ENCODE measurements at places on chromosomes 11 and 22.

DNA sequence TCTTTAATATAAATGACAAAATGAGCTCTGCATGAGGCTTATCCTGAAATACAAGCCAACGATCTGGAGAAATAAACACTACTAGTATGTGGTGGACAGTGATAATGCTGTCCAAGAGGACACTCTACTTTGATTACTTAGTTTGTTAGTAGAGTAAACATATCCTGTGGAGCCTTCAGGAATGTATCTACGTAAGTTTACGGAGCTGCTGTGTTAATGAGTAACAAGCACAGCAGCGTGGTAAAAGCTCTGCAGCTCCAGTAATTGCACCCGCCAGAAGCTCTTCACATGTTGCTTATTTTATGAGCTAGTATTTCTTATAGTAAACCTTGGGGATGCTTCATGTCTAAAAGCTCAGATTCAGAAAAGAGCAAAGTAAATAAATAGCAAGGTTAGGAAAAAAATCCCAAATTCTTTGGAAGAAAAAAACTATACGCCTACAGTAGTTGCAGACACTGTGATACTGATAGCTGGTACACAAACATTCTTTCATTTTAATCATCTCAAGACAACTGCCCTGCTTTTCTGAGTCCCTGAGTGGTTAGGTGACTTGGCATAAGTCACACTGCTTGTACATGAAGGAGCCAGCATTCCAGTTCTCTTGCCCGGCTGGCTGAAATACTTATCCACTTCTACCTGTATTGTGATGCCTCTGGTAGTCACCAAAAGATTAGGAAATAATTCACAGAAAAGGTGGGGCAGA, 32.7 kb upstream of the CCDC34 start:
- DNase-seq: peak; percentile 57

GRCh38 chr11:32960553-32961164, 55.0 kb upstream of the DEPDC7 start:
- DNase-seq: peak; percentile 67

DNA sequence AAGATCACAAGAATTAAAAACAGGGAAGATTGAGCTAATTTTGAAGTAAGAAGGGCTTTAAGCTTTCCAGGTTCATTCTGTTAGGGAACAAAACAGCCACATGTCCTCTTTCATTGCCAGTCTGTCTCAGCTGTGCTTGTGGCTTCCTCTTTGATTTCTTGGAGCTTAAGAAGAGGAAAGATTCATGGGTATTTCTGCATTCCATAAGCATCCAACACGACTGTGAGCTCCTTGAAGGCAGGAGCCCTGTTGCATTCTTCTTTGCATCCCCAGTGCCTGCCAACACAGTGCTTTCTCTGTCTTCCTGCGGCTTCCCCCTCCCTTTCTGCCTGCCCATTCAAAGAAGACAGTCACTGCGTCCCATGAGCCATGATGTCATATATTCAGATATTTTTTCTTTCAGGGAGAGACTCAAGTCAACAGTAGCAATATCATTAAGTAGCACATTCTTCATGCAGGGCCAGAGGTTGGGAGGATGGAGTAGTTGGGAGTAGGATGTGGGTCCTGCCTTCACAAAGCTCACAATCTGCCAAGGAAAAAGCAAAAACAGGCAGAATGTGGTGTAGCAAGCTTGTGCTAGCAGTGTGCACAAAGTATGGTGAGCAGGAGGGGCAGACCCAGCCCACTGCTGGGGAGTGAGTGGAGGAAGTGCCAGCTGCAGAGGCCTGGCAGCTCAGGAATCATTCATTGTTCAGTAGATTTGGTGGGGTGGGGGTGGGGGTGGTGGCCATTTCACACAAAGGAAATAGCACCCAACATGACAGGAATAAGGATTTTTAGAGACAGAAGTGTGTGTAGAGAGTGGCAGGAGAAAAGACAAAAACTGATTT, 162.1 kb upstream of the RASSF10 start:
- peak; percentile 36 for DNase-seq

DNA sequence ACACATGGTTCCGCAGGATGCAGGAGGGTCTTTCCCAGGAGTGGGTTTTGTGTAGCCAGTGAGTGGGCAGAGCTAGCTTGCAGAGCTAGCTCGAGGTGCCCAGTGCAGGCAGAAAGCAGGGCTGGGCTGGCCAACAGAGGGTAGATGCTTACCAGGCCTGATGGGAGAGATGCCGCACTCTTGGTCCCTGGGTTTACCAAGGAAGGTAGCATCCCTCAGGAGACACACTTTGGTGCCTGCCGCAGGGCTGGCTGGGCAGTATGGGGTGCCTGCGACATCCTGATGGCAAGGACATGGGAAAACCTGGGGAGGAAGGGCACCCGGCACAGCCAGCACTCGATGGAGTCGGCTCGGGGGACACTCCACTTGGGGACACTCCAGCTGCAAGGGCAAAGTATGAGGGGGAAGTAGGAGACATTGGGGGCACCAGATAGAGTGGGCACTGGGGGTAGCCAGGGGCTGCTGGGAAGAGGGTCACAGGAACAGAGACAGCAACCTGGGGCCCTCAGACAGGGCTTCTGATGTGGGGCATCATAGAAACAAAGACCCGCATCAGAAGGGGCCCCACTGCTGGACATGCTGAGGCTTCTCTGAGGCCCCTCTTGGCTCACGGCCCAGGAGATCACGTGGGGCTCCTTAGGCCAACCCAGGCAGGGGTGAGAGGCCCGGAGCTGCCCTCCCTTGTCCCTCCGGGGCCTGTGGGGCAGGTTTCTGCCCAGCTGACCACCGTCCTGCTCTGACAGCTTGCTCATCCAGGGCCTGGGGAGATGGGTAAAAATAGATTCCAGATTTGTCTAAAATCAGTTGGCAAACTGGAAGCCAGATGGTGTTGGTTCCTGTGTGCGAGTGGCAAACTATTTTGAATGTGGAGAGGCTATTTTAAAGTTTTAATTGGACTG, 89.8 kb downstream of the MORC2 start:
- DNase-seq: no peak

DNA sequence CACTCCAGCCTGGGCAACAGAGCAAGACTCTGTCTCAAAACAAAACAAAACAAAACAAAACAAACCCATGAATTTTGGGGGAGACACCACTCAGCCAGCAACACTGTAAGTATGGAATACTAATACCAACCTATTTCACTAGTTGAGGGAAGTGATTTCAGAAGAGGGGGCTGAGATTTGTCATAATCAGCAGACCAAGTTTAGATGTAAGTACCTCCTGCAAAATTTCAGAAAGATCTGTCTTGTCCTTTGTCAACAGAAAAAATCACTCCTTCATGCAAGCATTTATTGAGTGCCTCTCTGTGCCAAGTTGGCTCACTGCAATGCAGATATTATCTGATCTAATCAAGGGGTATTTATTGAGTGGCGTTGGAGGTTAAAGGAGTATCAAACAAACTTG, 23.4 kb upstream of the ADA2 start:
- no peak for DNase-seq

- DNase-seq: no peak
These were observed 13.9 kb upstream of the ADSL start for GRCh38 chr22:40332319-40332781.

- DNase-seq: no peak
These were observed 12.6 kb downstream of the SOX10 start for GRCh38 chr22:37971475-37972434.

DNA sequence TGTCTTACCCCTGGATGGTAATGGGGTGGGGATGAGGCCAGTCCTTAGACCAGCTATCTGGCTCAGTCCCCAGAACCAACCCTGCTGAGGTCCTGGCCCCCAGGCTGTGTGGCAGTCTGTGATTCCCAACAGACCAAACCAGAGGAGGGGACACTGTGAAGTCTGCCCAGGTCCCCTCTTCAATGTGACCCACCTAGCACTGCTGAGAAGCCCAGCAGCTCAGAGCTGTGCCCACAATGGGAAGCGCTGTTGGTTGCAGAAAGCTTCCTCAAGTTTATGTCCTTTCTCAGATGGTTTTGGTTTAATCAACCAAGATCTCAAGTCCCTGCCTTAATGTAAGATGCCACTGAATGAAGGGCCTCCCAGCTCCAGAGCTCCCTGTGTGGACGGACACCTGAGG, 114.7 kb upstream of the IGLL5 start:
- DNase-seq: no peak

- DNase-seq: no peak
These were observed 1.1 kb upstream of the SERGEF start for GRCh38 chr11:18013790-18014507.

GRCh38 chr11:129888451-129888850, 6.9 kb downstream of the NFRKB start:
- DNase-seq: no peak

DNA sequence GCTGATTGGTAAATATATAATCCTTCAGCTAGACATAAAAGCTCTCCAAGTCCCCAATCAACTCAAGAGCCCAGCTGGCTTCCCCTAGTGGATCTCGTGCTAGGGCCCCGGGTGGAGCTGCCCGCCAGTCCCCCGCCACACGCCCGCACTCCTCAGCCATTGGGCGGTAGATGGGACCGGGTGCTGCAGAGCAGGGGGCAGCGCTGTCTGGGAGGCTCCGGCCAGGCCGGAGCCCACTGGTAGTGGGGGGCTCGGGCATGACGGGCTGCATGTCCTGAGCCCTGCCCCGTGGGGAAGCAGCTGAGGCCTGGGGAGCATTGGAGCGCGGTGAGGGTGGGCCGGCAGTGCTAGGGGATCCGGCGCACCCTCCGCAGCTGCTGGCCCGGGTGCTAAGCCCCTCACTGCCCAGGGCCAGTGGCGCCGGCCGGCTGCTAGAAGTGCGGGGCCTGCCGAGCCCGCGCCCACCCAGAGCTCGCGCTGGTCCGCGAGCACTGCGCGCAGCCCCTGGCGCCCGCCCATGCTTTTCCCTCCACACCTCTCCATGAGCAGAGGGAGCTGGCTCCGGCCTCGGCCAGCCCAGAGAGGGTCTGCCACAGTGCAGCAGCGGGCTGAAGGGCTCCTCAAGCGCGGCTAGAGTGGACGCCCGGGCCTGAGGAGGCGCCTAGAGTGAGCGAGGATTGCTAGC, 1680.6 kb upstream of the RAG2 start:
- DNase-seq: no peak

- DNase-seq: no peak
These were observed 121.7 kb downstream of the OSBP2 start for GRCh38 chr22:30816413-30816812.

- no peak for DNase-seq
These were observed 1078.9 kb downstream of the OPCML start for GRCh38 chr11:132453406-132453805.
